ENCODE measurements at places on chromosomes 12 and 14. TPM values are rescaled to one million over a fixed set of nuclear protein-coding genes. Genes with fewer than 3 reads are reported as not detected.

- H3K4me1 ChIP-seq, result no peaks in the 10 kb centered on the region
- DNase-seq, result no peak
- H3K36me3 ChIP-seq, result no peaks in the 10 kb centered on the region
- H3K27me3 ChIP-seq, result no peaks in the 10 kb centered on the region
- H3K27ac ChIP-seq, result no peak overlapping the region
Observed at GRCh38 chr14:64817631-64818030, 62.1 kb downstream of the SPTB start.

GRCh38 chr12:39813776-39814175, 194.2 kb upstream of the ABCD2 start:
- H3K27me3 ChIP-seq, result no peaks in the 10 kb centered on the region
- no peaks in the 10 kb centered on the region for H3K36me3 ChIP-seq
- no peaks in the 10 kb centered on the region for H3K4me1 ChIP-seq

DNA sequence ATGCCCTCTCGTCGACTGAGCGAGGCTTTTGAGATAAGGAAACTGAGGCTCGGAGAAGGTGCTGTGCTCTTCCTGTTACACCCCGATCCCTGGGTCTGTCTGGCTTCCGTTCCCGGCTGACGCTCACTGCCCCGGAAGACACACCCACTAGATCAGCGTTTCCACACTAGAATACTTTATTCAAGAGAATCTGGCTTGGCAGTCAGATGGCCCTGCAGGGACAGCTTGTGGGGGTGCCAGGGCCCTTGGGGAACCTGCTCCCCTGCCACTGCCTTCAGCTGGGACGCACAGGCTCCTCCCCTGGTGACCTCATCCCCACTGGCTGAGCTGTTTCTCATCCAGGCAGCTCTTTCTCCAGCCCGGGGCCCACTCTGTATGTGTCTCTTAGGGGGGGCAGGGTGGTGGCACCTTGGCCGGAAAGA, 13.7 kb downstream of the PGF start:
- H3K27me3 ChIP-seq, result no peaks in the 10 kb centered on the region
- H3K4me1 ChIP-seq, result peaks cover 13% of the 10 kb centered on the region
- no peaks in the 10 kb centered on the region for H3K36me3 ChIP-seq
- DNase-seq, result no peak

DNA sequence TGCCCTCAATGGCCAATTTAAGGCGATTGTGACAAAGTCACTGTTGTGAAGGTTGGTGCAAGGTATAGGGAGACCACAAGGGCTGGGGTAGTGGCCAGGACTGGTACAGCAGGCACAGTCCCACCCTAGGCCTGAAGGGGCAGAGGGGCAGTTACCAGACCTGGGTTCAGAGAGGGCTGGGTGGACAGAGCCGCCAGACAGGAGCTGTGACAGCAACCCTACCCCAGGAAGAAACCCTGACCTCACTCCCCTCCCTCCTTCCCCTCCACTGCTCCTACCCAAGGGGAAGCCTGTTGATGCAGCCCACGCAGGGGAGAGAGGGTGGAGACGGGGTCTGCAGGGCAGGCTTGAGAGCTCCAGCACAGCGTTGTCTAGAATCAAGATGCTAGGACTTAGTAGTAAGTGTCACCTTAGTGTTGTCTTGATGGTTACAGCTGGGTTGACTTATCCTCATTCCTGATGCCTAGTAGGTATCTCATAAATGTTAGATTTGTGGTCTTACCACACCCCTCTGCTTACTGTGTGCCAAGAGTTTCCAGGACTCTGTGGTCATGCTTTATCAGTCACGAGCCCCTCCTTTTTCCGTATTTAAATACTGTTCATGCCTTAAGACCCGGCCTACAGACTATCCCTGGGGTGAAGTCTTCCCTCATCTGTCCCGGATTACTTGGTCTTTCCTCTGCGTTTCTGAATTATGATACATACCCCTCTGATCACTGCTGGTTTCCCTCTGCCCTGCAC, 14.4 kb downstream of the EML1 start:
- H3K36me3 ChIP-seq, result no peaks in the 10 kb centered on the region
- no peak overlapping the region for H3K4me3 ChIP-seq
- H3K4me1 ChIP-seq, result peaks cover 3% of the 10 kb centered on the region

SYT1 gene
- 4.2 TPM for polyA plus RNA-seq

DNA sequence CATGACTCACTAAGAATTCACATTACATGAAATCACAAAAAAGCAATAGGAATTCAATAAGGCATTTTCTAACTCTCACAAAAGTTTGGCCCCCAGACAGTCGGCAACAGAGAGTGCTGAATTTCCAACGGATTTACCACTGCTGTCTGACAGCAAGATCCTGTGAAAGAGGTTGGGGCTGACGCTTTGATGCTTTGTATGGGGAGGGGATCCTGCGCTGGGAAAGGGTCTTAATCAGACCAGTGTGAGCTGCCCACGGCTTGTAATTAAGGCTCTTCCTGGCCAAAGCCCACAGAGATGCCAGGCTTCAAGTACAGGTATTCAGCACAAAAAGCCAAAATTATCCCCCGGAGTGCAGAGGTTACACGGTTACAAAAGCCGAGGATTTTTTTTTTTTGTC, 66.8 kb upstream of the TMCC3 start:
- no peak overlapping the region for H3K4me3 ChIP-seq
- no peak for DNase-seq
- no peaks in the 10 kb centered on the region for H3K27me3 ChIP-seq
- H3K36me3 ChIP-seq, result no peaks in the 10 kb centered on the region

DNA sequence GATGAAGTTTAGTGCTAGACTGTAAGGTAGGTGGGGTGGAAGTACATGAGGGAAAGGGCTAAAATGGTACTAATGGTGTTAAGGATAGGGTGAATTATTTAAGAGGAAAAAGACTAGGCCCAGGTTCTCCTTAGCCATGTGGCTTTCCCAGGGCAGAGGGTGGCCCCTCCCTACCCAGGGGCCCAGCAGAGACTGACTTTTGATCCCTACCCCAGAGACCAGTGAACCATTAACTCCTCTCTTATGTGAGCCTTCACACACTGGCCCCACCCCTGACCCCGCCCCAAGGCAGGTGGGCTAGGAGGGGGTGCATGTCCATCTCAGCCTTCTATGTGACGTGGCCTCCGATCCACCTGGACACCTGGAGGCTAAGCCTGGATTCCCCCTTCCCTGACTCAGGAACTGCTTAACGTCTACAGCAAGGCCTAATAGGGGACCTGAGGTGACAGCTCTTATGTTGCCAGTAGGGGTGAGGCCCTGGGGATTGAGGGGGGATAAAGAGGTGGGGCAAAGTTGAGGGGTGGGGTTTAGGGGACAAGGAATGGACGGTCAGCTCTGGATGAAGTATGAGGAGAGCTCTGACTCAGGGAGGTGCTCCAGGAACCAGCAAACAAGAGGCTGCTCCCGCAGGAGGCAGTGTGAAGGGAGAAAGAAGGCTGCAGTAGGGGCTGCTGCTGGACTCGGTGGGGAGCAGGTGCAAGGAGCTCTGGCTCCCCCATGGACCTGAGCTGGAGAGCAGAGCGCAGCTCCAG, 757 bp downstream of the SLC39A5 start:
- no peak overlapping the region for H3K4me3 ChIP-seq
- DNase-seq, result no peak

PLCZ1 gene
- not detected for polyA plus RNA-seq

SLC4A8 gene
- 1.5 TPM for polyA plus RNA-seq

TOMM20L gene
- not detected for polyA plus RNA-seq

WIF1 gene
- polyA plus RNA-seq, result 0.11 TPM

- H3K27me3 ChIP-seq, result no peaks in the 10 kb centered on the region
- H3K4me1 ChIP-seq, result peaks cover 4% of the 10 kb centered on the region
- H3K36me3 ChIP-seq, result no peaks in the 10 kb centered on the region
- no peak overlapping the region for H3K27ac ChIP-seq
- no peak for DNase-seq
- H3K4me3 ChIP-seq, result peak overlapping the region; percentile 37
Observed at GRCh38 chr12:102478405-102479098, 1.8 kb downstream of the IGF1 start.

DNA sequence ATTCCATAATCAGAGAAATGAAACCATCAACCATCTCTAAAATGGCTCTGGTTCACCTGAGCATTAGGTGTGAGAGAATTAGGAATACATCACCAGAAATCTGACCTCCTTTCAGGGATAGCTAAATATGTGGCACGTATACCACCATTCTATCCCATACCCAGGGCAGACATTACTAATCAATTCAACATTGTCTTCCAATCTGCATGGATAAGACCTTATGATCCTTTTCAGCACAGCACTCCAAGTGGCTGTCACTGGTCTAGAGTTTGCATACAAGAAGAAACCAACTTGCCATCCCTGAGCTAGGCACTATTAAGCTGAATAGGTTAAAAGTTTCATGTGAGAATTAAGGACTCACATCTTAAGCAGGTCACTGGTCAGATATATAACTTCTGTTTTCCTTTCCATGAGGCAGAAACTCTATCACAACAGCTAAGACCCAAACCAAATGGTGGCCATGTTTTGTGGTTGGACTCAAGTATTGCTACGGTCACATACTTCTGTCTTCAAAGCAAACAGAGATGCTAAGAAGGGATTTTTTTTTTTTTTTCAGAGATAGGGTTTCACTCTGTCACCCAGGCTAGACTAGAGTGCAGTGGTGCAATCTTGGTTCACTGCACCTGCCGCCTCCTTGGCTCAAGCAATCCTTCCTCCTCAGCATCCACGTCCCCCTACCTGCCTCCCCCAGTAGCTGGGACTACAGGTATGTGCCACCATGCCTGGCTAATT, 249.0 kb downstream of the DPF3 start:
- H3K4me1 ChIP-seq, result no peaks in the 10 kb centered on the region
- H3K4me3 ChIP-seq, result no peak overlapping the region
- no peaks in the 10 kb centered on the region for H3K36me3 ChIP-seq
- no peaks in the 10 kb centered on the region for H3K27me3 ChIP-seq
- DNase-seq, result no peak

GRCh38 chr14:53218161-53218560, 65.0 kb upstream of the DDHD1 start:
- peak overlapping the region; percentile 45 for H3K4me3 ChIP-seq
- H3K27ac ChIP-seq, result no peak overlapping the region
- no peak for DNase-seq
- no peaks in the 10 kb centered on the region for H3K36me3 ChIP-seq
- H3K4me1 ChIP-seq, result peaks cover 2% of the 10 kb centered on the region
- no peaks in the 10 kb centered on the region for H3K27me3 ChIP-seq

DNA sequence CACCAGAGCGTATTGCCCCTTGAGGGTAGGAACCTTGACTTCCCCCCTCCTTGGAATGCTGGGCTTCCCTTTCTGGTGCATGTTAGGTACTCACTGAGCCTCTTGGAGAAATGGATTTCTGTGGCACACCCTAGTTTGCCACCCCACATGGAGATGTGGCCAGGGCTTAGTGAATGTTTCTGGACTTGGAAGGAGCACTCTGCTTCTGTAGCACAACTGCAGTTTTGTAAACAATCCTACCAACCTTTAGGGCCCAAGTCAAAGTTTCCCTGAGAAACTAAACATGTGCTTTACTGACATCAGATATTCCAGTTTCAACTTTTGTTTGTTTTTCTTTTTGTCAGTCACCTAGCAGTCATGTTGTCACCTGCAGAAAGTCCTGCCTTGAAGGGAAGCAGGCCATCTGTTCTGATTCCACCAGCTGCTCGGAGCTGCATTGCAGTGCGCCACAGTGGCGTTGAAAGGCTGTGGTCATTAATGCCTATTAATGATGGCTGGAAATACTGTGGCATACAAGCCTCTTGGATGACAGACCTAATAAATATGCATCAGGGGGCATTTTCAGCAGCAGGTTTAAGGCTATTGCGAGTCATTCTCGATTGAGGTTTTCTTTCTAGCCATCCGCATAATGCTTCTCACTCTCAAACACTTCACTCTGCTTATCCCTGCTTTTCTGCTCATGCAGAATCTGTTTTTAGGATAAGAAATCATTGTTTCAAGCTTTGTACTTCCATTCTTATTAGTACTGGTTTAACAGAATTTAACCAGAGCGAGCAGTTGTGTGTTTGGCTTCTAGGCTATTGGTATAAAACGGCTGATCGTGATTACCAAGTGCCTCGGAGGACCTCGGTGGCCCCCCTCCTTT, 7.8 kb downstream of the PELI2 start:
- peaks cover 24% of the 10 kb centered on the region for H3K4me1 ChIP-seq
- H3K4me3 ChIP-seq, result no peak overlapping the region
- H3K27ac ChIP-seq, result no peak overlapping the region

COX8C gene
- 0.51 TPM for polyA plus RNA-seq

FOXM1 gene
- polyA plus RNA-seq, result 0.62 TPM

TBX3 gene
- polyA plus RNA-seq, result 33.7 TPM

GRCh38 chr12:44436756-44437155, 439.4 kb downstream of the NELL2 start:
- no peaks in the 10 kb centered on the region for H3K27me3 ChIP-seq
- no peak overlapping the region for H3K4me3 ChIP-seq
- no peak overlapping the region for H3K27ac ChIP-seq
- H3K36me3 ChIP-seq, result no peaks in the 10 kb centered on the region
- no peak for DNase-seq

CFAP73 gene
- 0.15 TPM for polyA plus RNA-seq

RHNO1 gene
- 26.1 TPM for polyA plus RNA-seq

E2F7 gene
- polyA plus RNA-seq, result 0.12 TPM

MYF5 gene
- not detected for polyA plus RNA-seq

- no peaks in the 10 kb centered on the region for H3K4me1 ChIP-seq
- H3K4me3 ChIP-seq, result no peak overlapping the region
- no peaks in the 10 kb centered on the region for H3K27me3 ChIP-seq
- no peak overlapping the region for H3K27ac ChIP-seq
Observed at GRCh38 chr12:113903381-113903863, 62.7 kb downstream of the RBM19 start.

DNA sequence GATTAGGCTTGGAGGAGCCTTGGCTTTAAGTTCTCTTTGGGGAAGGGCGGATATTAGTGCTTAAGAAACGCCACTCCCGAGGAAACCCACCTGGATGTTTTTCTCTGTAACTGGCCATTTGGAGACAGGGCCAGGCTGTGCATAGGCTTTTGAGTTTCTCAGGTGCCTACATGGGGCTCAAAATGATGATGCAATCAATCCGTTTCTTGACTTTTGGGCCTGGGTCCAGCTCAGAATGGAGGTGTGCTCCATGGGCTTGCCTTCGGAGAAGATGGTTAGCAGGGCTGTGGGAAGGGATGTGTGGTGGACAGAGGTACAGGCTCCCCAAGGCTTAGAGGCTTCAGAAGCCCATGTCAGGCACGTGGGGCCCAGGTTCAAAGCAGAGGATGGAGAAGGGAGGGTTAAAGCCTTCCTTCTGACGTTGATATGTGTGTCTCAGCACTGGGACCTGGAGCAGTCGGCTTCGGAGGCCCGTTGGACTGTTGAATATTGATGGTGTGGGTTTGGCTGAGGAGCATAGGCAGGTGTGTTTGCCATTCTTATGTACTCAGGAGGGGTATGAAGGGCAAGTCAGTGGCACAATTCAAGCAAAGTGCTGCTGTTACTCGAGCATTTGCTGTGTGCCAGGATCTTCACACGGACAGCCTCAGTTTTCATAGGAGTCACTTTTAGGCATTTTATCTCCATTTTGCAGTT, 82.8 kb downstream of the SLC25A47 start:
- H3K27ac ChIP-seq, result no peak overlapping the region
- no peaks in the 10 kb centered on the region for H3K4me1 ChIP-seq
- H3K27me3 ChIP-seq, result no peaks in the 10 kb centered on the region
- DNase-seq, result no peak
- no peak overlapping the region for H3K4me3 ChIP-seq

- H3K27me3 ChIP-seq, result no peaks in the 10 kb centered on the region
- no peaks in the 10 kb centered on the region for H3K36me3 ChIP-seq
- DNase-seq, result no peak
- no peak overlapping the region for H3K27ac ChIP-seq
- no peak overlapping the region for H3K4me3 ChIP-seq
- no peaks in the 10 kb centered on the region for H3K4me1 ChIP-seq
Observed at GRCh38 chr12:125079648-125080645, 14.7 kb downstream of the AACS start.
